ENCODE measurements at places on chromosomes 16 and 17.

DNA sequence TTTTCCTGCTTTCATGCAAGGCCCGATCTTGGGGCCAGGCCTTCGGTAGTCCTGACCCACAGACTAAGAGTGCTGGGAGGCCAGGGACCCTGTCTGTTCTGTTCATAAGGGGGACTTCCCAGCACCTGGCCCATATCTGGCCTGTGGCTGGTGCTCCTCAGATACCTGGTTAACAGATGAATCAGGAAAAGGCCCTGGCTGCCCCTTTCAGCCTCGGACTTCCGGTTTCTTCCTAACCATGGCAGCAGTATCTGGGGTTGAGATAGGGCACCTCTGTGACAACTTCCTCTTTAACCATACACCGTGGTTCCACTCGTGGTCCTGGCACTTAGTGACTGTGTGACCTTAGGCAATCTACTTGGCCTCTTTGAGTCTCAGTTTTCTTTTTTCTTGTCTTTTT lies 18.4 kb downstream of the PLCG2 start:
- no peak for DNase-seq

DNA sequence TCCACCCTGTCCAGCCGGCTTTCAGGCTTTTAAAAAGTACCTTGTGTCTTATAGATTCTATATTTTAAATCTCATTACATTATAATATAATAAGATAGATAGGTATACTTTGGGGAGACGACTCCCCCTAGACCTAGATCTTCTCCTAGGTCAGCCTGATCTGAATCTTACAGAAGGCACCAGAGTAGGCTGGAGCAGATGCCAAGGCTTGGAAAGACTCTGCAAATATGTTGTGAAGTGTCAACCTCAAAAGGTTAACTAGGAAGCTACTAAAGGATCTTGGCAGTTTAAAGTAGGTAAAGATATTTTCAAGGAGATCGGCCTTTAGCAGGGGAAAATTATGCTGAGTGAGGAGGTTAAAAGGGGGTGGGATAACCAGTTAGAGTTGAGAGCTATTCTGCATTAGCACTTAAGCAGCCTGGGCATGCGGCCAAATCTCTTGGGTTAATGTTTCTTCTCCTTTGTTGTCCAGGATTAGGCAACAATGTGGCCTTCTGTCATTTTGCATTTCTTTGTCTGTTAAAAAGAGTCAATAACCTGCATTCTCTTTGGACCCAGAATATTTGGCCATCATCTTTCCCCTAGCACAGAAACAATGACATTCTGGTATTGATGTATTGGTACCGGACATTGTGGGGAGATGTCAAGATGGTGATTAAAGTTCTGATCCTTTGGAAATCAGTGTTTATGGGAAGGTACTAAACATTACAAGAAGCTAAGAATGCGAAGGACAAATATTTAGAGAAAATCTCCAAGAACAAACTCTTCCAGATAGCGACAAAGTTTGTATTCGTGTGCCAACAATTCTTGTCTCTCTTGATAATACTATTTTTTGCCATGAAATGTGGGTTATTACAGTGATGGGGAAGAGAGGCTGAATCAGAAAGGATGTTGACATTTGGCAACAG lies 51.2 kb upstream of the DHX40 start:
- DNase-seq: no peak

- no peak for DNase-seq
Measured at GRCh38 chr16:11383481-11384183, 38.4 kb downstream of the RMI2 start.

GRCh38 chr17:30450125-30451027 lies 26.8 kb upstream of the GOSR1 start:
- no peak for DNase-seq

DNA sequence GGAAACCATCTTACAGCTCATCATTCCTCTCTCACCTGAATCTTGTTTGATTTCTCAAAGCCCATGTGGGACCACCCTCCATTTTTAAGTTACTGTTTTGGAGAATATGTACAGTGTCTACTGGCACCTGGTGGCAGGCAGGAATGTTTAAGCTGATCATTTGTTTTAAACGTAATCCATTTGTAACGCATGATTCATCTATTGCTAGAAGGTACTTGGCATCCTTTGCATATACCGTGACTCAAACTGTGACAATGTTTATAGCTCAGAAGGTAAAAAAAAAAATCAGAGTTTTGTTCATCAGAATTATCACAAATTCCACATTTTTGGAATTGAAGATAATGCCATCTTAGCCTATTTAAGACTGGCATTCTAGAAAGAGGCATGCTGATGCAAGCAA lies 1007.5 kb upstream of the EEF2KMT start:
- no peak for DNase-seq

GRCh38 chr16:8796469-8797363 lies 723 bp downstream of the TMEM186 start:
- no peak for DNase-seq

- DNase-seq: no peak
Measured at GRCh38 chr16:27906883-27907282, 156.6 kb downstream of the GSG1L start.

- DNase-seq: no peak
Measured at GRCh38 chr16:53041320-53042051, 11.2 kb downstream of the CHD9NB start.

- no peak for DNase-seq
Measured at GRCh38 chr16:16108759-16109158, 114.5 kb downstream of the ABCC6 start.

DNA sequence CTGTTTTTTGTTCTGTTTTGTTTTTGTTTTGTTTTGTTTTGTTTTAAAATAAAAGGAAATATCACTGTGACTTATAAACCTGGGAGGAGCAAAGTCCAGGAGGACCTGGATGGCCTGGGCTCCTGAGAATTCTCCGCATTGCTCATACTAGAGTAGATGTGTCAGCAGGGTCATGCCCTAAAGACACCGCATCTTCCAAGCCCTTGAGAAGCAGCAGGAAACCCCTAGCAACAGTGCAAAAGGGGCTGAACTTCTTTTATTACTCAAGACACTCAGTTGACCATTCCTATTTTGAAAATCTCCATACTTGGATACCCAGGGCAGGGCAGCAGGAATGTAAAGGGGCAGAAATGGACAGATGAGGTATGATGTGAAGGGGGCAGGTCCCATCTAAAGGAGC lies 51.8 kb downstream of the SYT17 start:
- no peak for DNase-seq

DNA sequence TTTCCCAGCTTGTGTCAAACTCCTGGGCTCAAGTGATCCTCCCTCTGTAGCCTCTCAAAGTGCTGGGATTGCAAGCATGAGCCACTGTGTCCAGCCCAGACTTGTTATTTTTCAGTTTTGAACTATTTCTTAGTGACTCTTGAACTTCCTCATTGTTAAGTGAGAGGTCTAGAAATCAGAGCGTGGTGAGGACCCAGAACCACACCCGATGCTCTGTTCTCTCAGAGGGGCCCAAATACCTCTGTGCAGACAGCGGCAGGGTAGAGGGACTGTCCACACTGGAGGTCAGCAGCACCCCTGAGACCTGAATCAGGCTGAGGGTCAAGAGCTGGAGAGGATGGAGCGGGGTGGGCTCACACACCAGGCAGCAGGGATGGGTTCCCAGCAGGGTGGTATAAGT lies 47.7 kb upstream of the MEAK7 start:
- DNase-seq: no peak

DNA sequence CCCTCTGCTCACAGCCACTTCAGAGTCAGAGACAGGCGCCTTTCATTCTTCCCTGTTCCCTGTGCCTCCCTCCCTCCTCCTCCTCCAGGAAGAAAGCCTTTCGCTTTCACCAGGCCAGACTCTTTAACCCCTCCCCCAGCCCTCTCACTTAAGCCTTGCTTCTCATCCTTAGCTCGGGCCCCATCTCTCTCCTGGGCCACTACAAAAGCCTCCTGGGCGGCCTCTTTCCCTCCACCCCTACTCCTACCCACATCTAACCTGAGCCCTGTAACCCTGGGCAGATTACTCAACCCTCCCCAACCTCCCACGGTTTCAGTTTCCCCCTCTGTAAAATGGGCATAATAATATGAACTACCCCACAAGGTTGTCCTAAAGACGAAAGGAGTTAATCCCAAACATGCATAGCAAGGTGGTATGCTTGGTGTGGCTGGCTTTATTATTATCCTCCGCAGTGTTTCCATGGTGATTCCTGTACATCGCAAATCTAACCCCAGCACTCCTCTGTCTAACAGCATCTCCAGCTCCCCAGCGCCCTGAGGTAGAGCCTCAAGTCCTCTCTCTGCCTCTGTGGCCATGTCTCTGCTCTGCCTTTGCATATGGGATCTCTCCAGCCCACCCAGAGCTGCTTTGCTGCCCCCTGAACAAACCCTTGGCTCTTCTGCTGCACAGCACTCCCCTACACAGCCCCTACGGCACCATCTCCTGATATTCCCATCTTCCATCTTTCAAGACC lies 17.7 kb downstream of the PIMREG start:
- DNase-seq: no peak

GRCh38 chr16:26993963-26994362 lies 72.8 kb upstream of the C16orf82 start:
- no peak for DNase-seq

- DNase-seq: no peak
Measured at GRCh38 chr17:80885947-80886582, 105.6 kb upstream of the CHMP6 start.

DNA sequence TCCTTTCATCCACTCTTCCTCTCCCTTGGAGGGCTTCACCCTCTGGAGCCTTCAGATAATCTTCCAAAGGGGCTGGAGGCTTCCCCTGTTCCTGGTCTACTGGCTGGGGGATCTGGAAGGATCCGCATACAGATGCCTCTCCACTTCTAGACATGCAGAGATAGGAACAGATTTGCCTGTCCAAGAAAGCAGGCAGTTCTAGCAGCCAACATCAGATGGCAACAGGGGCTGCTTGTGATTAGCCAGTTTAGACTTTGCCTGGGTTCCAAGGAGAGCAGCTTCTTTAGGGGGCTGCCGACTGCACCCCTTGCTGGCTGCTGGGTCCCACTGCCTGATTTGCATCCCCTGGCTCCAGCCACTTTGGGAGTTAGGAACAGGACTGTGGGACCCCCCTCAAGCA lies 6.2 kb upstream of the CD300A start:
- DNase-seq: no peak

DNA sequence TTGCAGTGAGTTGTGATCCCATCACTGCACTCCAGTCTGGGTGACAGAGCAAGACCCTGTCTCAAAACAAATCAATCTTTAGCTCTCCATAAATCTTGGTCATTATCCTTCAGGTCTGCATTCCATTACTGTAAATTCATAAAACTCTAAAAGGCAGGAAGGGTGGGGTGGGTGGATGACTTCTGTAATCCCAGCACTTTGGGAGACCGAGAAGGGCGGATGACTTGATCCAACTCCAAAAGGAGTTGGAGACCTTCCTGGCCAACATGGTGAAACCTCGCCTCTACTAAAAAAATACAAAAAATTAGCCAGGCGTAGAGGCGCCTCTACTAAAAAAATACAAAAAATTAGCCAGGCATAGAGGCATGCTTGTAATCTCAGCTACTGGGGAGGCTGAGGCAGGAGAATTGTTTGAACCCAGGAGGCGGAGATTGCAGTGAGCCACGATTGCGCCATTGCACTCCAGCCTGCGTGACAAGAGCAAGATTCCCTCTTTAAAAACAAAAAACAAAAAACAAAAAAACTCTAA lies 2.2 kb upstream of the UBE2Z start:
- DNase-seq: no peak

DNA sequence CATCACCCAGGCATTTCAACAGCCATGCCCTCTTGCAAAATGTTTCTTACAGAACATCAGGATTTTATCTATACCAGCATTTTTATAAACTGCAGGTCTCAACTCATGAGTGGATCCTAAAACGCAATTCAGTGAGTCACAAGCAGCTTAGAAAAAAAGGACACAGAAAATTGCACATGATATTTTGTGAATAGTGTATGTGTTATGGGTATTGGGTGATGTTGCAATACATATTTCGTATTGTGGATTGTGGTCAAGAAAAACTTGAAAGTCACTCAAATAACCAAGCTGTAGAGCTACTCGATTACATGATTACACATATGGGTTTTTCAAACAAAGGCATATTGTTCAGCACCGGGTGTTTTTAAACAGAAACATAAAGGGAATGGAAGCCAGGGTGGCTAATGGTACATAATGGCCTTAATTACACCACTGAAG lies 1.4 kb downstream of the WIPI1 start:
- no peak for DNase-seq

- DNase-seq: no peak
Measured at GRCh38 chr17:68248199-68248825, 469 bp downstream of the AMZ2 start.

- no peak for DNase-seq
Measured at GRCh38 chr17:61662741-61663140, 71.7 kb upstream of the NACA2 start.

DNA sequence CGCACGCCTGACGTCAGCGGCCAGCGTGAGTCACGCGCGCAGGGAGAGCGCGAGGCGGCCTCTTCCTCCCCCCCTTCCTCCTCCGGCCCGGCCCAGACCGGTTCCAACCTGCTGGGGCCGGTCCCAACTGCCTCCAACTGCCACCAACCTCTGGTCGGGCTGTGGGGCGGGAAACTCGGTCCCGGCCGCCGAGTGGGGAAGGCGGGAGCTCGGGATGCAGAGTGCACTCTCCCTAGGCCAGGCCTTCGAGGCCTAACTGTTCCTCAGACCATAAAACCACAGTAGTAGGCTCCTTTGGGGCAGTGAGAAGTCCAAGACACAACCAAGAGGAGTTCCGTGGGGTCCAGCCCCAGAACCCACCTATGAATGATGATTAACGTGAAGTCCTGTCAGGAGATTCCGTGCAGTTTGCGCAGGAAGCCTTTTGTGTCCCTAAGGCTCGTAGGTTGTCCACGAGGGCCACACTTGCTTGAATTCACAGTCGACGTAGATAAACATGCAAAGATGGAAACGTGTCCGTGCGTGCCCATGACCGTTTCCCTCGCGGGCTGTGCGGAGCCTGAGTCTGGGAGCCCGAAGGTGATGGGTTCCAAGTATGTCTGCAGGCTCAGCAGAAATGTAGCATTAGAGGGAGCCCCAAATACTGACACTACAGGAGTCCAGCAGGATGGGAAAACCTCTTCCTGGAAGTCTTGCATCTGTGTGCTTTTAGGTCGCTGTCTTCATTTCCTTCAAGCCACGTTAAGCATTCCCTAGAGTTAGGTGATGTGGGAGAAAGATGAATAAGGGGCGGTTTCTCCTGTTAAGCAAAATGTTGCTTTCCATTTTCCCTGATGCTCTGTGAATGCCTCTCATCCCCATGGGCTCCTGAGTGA lies 647 bp downstream of the UNK start:
- DNase-seq: peak; percentile 80

DNA sequence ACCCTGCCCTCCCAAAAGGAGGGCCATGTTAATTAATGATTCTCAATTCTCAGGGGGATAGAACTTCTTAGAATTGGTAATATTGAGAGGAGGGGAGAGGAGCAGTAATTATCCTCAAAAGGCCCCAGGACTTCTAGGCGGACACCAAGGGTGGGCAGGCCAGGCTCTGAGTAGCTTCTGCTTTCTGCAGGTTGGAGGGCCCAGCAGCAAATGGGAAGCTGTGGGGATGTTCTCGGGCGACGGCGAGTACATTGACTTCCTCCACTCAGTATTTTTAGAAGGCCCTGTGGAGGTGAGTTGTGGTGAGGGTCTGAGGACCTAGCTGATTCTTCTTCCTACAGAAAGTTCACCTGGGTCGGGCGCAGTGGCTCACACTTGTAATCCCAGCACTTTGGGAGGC lies 57.5 kb downstream of the DNAH2 start:
- DNase-seq: no peak

Measured in stimulated activated CD8-positive, alpha-beta memory T cell treated with anti-CD3 and anti-CD28 coated beads, Interleukin-7, amount 100 ng/mL, for 1 hour (primary cell).